MCF 10A (cell line): ENCODE measurements at places on chromosomes 3 and 15.
A peak's percentile ranks its signal among the peaks of the same experiment; 100 is the strongest.

- no peak for DNase-seq
Measured at GRCh38 chr3:120370463-120370862, 21.3 kb upstream of the LRRC58 start.

GRCh38 chr3:8205881-8206280 lies 295.7 kb upstream of the LMCD1 start:
- DNase-seq, result no peak

DNA sequence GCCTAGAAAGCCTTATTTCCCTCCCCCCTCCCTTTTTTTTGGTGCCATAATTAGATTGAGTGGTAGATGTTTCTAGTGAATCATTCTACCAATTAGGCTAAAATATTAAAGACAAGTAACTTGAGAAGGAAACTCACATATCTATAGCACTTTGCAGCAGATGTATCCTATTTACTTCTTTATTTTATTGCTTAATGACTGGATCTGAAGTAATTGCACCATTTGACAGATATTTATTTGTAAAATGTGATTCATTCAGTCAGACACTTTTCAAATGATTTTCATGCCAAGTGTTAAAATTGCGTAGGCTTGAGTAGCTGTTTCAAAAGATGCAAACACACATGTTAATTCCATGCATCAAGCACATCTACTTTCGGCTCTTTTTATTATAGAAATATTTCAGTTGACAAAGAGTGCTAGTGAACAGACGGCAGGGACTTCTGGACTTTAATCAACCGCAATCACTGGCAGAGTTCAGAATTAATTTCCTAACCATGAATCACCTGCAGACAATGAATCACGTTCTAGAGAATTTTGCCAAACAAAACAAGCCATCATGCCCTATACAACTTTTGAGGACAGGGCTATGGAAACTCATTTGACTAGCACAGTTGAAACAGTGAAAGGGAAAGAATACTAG lies 636.8 kb downstream of the MECOM start:
- peak; percentile 96 for DNase-seq

GRCh38 chr3:108324177-108324576 lies 27.8 kb downstream of the HHLA2 start:
- no peak for DNase-seq

DNA sequence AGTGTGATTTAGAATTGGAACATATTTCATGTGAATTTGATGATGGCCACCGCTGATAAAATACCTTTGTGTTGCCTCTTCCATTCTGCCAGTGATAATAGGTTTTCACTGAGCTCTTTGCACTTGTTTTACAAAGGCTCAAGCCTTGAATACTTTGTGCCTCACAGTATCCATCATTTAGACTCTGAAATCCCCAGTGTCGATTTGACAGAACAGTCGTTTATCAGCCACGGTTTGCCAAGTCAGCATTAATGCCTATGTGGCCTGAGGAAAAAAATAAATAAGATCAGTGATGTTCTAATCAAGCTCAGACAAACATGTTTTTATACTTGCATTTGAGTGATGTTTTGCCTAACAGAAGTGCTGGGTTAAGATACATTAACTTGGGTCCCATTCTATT lies 399.1 kb downstream of the RBMS3 start:
- no peak for DNase-seq

DNA sequence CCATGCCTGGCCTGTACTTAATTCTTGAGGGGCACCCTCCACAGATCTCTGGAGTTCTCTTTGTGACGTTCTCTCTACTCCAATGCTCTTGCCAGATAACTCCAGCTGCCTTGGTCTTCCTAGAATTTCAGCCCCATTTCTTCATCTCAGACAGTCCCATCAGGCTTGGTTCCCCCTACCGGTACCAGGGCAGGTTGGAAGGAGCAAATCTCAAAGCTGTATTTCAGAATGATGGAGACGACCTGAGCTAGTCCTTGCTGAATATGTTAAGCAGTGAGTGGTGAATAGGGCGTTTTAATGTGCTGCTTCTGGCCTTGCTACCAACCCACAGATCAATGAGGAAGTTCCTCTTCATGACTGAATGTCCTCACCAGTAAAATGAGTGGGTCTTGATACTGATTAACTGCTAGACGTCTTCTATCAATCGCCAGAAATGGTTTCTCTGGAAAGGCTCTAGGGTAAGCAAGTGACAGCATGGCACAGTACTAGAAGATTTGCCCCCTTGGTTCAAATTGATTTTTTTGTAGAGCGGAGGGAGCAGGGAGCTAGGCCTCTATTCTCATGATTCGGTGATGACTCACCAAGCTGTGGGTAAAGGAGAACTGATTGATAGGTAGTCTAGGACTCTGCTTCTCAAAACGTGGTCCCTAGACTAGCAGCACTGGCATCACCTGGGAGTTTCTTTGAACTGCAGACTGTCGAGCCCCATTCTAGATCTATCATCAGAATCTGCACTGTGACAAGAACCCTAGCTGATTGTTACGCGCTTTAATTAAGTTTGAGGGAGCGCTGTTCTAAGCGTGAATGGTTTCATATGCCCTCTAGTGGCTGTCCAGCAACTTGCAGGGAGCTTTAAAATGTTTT lies 67.8 kb downstream of the UBP1 start:
- DNase-seq, result peak; percentile 85

DNA sequence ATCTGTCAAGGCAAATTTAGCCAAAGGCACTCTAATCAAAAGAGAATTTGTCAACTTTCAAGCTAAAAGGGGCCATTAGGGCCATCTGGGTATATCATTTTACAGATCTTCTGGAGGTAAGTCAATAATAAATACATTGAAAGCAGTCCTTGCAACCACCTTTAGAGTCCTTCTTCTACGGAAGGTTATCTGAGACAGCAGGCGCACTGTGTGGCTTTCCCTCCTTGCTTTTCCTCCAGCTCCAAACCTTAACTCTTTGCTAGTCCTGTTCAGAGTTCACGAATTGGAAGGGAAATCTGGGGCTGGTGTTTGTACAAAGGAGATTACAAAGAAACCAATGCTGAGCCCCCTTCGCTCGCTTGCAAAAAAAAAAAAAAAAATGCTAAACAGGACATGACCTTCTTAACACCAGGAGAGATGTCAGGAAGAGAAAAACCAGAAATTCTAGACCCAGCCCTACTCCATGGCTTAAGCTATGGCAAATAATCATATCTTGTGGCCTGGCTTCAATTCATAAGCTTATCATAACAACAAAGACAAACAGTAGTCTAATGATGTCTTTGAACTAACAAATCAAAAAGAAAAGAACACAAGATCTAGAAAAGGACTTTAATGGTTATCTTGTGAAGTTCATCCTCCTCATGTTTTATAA lies 215.7 kb downstream of the STT3B start:
- no peak for DNase-seq
